ENCODE measurements at places on chromosomes 2 and 18. TPM values are rescaled to one million over a fixed set of nuclear protein-coding genes. Genes with fewer than 3 reads are reported as not detected.
A peak's percentile ranks its signal among the peaks of the same experiment; 100 is the strongest.

The ABCB11 gene
- total RNA-seq = not detected

DNA sequence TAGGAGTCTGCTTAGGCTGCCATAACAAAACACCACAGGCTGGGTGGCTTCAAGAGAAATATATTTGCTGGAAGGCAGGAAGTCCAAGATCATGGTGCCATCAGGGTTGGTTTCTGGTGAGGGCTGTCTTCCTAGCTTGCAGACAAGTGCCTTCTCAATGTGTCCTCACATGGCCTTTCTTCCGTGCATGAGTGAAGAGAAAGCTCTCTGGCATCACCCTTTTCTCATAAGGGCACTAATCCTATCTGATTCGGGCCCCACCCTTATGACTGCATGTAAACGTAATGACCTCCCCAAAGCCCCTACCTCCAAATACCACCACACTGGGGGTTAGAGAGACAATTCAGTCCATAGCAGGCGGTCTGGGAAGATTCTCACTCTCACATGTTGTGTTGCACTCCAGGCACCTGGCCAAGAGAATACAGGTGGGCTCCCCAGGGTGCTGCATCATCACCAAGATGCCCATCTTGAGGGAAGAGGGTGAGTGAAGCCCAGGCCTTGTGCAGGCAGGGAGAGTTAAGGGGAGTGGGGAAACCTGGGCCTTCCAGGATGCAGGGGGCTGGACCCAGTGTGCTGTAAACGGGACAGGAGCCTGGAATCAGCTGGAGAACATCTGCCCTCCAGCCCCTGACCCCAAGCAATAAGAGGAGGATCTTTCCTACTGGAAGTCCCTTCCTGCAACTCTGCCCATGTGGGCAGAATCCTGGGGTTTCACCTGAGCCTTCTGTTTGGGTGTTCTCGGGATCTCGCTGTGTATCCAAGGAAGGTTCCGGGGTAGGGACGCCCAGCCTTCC is 10.2 kb downstream of the CATIP start:
- H3K4me3 ChIP-seq = peak overlapping the region; percentile 57
- no peak for DNase-seq
- H3K27me3 ChIP-seq = no peaks in the 10 kb centered on the region
- no peaks in the 10 kb centered on the region for H3K4me1 ChIP-seq
- no peaks in the 10 kb centered on the region for H3K36me3 ChIP-seq
- no peak overlapping the region for H3K27ac ChIP-seq

DNA sequence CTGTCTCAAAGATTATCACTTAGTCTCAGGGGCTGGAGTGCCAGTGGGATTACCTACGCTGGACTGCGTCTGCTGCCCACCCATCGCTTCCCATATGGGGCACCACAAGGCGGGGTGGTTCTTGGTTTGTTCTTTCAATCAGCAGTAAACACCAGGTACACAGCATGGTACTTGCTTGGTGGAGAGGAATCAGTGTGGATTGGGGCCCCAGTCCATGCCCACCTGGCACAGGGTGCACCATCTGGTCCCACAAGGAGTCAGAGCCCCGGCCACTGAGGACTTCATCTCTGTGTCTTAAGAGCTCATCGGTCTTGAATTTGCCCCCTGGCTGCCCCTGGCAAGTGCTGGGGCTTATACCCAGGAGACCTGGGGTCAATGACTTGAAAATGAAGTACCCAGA is 96.2 kb downstream of the GLI2 start:
- DNase-seq = no peak
- H3K36me3 ChIP-seq = no peaks in the 10 kb centered on the region
- no peak overlapping the region for H3K4me3 ChIP-seq

DNA sequence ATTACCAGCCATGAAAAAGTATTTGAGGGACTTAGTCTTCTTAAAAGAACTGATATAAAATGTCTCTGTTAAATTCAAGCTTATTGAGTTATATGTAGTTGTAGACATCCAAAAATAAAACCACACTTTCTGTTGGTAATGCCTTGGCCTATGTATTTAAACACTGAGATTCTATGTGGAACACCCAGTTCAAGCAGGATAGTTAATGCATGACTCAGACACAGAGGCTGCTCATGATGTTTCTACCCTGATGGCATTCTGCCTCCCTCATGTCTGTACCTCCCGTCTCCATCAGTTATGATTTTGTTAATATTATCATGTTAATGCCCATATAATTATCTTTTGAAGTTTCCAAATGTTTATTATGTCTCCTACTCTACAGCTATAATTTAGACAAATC is 164.5 kb downstream of the XIRP2 start:
- no peaks in the 10 kb centered on the region for H3K27me3 ChIP-seq
- H3K4me1 ChIP-seq = no peaks in the 10 kb centered on the region
- H3K27ac ChIP-seq = no peak overlapping the region
- peak; percentile 68 for DNase-seq
- no peaks in the 10 kb centered on the region for H3K36me3 ChIP-seq

GRCh38 chr2:66684289-66684688 is 249.4 kb downstream of the MEIS1 start:
- H3K4me3 ChIP-seq = no peak overlapping the region
- no peaks in the 10 kb centered on the region for H3K4me1 ChIP-seq
- no peaks in the 10 kb centered on the region for H3K36me3 ChIP-seq
- no peaks in the 10 kb centered on the region for H3K27me3 ChIP-seq
- peak; percentile 42 for DNase-seq

- no peak overlapping the region for H3K27ac ChIP-seq
- H3K4me1 ChIP-seq = no peaks in the 10 kb centered on the region
- H3K36me3 ChIP-seq = peaks cover 4% of the 10 kb centered on the region
- H3K27me3 ChIP-seq = no peaks in the 10 kb centered on the region
Observed at GRCh38 chr2:231364961-231365810, 30.3 kb upstream of the B3GNT7 start.

DNA sequence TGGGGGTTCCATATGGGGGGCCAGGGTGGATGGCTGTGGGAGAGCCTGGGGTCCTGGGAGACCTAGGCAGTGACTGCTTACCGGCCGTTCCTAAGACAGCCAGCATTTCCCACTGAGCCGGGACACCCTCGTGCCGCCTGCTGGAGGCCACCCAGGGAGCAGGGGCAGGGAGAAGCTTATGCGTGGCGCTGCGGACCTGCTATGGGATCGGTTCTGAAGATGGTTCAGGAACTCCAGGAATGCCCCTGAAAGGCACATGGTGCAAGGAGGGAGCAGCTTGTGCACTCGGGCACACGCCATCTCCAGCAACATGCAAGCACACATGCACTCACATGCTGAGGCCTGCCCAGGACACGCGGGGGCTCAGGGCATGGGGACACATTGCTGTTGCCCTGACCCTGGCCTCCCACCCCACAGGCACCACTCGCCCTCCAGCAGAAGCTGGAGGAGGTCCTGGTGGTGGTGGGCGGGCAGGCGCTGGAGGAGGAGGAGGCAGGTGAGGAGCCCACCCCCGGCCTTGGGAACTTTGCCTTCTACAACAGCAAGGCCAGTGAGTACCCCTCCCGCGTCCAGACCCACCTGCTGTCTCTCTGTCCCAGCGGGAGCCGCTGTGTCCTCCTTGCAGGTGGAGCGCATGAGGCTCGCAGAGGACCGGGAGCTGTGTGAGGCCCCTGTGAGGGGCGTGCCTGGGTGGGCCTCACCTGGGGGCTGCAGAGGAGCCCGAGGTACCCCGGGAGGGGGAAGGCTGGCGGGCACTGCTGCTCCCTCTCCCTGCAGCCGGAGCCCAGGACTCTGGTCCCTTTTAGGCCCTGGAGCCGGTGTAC is 4.1 kb downstream of the KLHL30 start:
- H3K36me3 ChIP-seq = no peaks in the 10 kb centered on the region
- H3K27ac ChIP-seq = no peak overlapping the region
- H3K4me3 ChIP-seq = no peak overlapping the region
- DNase-seq = no peak

The CDH2 gene
- 2.0 TPM for total RNA-seq

GRCh38 chr2:102434655-102435381 is 11.9 kb downstream of the IL18RAP start:
- no peak overlapping the region for H3K27ac ChIP-seq
- H3K27me3 ChIP-seq = no peaks in the 10 kb centered on the region
- H3K4me3 ChIP-seq = no peak overlapping the region
- H3K36me3 ChIP-seq = no peaks in the 10 kb centered on the region
- no peak for DNase-seq
- no peaks in the 10 kb centered on the region for H3K4me1 ChIP-seq

- peak overlapping the region; percentile 66 for H3K27ac ChIP-seq
- H3K4me1 ChIP-seq = peaks cover 19% of the 10 kb centered on the region
- H3K36me3 ChIP-seq = no peaks in the 10 kb centered on the region
- H3K4me3 ChIP-seq = no peak overlapping the region
- DNase-seq = peak; percentile 99
Observed at GRCh38 chr2:8086796-8087479, 594.9 kb upstream of the ID2 start.

GRCh38 chr2:166017208-166017607 is 63.6 kb upstream of the TTC21B start:
- no peaks in the 10 kb centered on the region for H3K27me3 ChIP-seq
- no peaks in the 10 kb centered on the region for H3K36me3 ChIP-seq
- no peak overlapping the region for H3K27ac ChIP-seq

The PAX3 gene
- not detected for total RNA-seq

The FAM110C gene
- 0.26 TPM for total RNA-seq

- DNase-seq = peak; percentile 30
- H3K4me3 ChIP-seq = no peak overlapping the region
- H3K27ac ChIP-seq = no peak overlapping the region
- peaks cover 2% of the 10 kb centered on the region for H3K27me3 ChIP-seq
Observed at GRCh38 chr2:74250189-74250631, 51.8 kb downstream of the MTHFD2 start.

GRCh38 chr2:215454519-215455246 is 18.8 kb upstream of the FN1 start:
- DNase-seq = peak; percentile 27
- H3K36me3 ChIP-seq = no peaks in the 10 kb centered on the region
- H3K27me3 ChIP-seq = no peaks in the 10 kb centered on the region
- no peak overlapping the region for H3K27ac ChIP-seq
- H3K4me1 ChIP-seq = peaks cover 2% of the 10 kb centered on the region

DNA sequence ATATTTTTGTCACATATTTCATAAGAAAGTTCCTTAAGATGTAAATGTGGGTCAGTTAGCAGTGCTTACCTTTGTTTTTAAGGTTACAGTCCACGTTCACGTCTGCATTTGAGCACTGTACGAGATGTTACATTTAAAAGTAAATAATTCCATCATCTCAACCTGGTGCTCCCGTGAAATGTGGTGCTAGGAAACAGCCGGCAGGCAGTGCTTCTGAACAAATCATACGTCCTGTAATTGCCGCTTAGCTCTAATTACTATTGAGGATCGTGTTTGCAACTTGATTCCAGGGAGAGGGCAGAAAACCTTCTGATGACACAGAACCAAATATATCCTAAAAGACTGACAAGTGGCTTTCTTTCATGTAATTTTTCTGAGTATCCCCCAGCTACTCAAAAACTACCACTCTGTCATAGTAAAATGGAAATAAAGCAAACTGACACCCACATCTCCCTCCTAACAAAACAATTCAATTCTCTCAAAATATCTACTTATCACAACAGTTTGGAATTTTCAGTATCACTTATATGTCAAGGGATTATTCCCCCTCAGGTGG is 297.8 kb upstream of the SESTD1 start:
- H3K4me3 ChIP-seq = no peak overlapping the region
- no peaks in the 10 kb centered on the region for H3K36me3 ChIP-seq
- no peak overlapping the region for H3K27ac ChIP-seq
- DNase-seq = no peak
- H3K4me1 ChIP-seq = no peaks in the 10 kb centered on the region

GRCh38 chr2:71526975-71527374 is 73.6 kb downstream of the DYSF start:
- no peak overlapping the region for H3K27ac ChIP-seq
- no peaks in the 10 kb centered on the region for H3K4me1 ChIP-seq
- H3K36me3 ChIP-seq = no peaks in the 10 kb centered on the region
- H3K4me3 ChIP-seq = no peak overlapping the region
- H3K27me3 ChIP-seq = peaks cover 8% of the 10 kb centered on the region
